Smooth muscle cell of the brain vasculature (primary cell): ENCODE measurements at places on chromosomes 11 and 22.

DNA sequence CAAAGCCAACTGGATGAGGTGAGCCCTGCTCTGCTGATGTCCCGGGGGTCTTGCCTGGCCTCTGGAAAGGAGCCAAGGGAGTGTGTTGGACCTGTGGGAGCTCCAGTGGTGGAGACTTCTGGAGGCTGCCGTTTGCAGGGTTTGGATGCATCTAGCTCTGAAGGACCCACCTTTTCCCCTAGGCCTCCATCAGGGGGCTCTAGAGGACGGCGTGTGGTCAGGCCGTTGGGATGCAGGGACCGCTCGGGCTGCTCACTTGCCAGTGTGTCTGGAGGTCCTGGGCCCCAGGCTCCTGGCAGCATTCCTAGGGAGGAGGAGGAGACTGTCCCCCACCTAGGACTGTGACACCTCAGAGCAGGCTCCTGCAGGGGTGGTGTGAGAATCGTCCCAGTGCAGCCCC, 58.3 kb downstream of the PRDM11 start:
- no peak for DNase-seq

DNA sequence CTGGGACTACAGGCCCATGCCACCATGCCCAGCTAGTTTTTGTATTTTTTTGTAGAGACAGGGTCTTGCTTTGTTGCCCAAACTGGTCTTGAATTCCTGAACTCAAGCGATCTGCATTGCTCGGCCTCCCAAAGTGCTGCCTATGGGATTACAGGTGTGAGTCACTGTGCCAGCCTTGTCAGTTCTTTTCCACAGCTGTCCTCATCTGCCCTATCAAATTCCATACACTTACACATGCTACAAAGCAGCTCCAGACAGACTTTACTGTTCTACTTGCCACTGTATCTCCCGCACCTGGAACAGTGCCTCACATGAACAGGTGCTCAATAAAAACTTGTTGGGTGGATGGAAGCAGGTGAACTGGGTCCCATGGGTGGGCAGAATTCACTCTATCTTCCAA, 8.2 kb downstream of the STX5 start:
- no peak for DNase-seq

GRCh38 chr11:61828629-61829407, 718 bp downstream of the FADS2 start:
- no peak for DNase-seq

DNA sequence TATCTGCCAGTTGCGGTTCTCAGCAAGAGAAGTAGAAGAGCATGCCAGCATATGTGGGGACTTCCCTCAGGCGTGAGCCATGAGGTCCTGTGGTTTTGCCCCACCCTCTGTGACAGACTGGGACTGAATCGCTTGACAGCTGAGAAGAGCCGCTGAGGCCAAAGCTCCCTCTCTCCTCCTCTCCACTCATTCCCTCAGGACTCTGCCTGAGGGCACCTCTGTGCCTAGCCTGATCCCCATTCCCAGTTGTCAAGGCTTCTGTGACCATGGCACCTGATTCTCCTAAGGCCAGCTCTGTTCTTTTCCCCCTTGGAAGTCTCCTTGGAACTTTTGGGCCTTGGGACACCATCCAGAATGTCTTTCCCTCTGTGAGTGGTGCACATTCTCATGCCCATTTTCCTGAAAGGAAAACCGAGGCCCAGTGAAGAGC, 27.0 kb downstream of the ART5 start:
- no peak for DNase-seq

DNA sequence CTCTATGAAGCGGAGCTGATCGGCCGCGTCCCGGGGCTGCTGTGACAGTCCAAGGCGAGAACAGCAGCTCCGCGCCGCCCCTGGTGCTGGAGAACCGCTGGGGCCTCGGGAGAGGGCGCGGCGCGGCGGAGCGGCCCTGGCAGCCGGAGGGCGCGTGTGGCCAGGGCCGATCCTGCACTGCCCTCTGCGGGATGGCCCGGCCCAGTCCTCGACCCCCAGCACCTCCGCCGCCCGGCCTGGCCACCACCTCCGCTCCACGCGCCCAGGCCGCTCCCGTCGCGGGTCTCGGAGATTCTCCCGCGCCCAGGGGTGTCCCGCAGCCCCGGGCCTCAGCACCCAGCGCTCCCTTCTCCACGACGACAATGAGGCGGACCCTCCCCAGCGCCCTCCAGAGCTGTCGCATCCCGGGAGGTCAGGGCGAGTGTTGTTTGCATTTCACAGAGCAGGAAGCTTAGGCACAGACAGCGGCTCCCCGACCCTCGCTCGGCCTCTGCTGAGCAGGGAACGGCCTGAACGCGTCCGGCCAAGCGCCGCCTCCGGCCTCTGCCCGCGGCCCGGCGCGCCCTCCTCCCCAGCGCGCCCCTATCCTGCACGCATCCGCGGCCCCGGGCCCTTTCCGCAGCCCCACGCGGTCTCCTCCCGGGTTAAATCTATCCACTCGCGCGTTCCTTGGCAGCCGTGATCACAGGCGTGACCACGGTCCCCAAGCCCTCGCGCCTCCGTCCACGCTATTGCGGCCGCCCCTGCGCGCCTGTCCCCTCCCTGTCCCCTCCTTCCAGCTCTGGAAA, 109.7 kb downstream of the WNT7B start:
- DNase-seq: no peak
